AG04450 (cell line): ENCODE measurements at places on chromosomes 7 and 10.
A peak's percentile ranks its signal among the peaks of the same experiment; 100 is the strongest.

DNA sequence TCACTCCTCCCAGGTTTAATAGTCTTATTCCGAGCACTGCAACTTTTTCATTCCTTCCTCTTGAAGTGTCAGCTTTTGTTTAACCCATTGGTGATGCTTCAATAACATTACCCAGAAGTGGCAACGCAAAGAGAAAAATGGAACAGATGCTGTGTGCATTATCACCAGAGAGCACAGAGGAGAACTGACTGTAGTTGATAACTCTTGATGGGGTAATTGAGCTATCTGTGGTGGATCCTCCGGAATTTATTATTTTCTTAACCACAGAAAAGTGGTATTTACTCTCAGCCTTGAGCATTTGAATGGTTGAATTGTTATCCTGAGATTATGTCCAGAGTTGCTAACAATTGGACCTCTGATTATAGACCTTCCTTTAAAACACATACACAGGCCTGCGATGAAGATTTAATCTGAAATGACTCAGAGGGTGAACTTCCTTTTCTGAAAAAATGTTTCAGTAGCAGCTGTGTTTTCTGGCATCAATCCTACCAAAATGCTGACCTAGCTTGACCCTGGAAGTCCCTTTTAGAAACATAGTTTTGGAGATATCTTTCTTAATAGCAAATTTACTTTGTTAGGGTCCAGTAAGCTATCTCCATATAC, 1584.4 kb upstream of the LRRTM3 start:
- no peak for DNase-seq

DNA sequence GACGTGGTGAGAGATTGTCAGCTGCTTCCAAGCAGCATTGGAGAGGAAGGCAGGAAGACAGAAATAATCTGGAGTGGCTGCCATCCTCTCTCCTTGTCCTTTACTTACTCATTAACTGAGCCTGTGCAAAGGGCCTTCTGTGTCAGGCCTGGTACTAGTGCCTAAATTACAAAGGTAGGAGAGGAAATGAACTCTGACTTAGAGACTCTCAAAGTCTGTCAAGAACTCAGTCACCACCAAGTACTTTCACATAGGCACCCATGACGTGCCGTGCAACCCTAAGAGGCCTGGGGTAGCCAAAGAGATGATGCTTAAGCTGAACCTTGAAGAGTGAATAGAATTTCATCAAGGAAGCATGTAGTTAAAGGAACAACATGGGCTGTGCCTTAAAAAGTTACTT, 866.9 kb downstream of the LRMDA start:
- DNase-seq, result no peak

DNA sequence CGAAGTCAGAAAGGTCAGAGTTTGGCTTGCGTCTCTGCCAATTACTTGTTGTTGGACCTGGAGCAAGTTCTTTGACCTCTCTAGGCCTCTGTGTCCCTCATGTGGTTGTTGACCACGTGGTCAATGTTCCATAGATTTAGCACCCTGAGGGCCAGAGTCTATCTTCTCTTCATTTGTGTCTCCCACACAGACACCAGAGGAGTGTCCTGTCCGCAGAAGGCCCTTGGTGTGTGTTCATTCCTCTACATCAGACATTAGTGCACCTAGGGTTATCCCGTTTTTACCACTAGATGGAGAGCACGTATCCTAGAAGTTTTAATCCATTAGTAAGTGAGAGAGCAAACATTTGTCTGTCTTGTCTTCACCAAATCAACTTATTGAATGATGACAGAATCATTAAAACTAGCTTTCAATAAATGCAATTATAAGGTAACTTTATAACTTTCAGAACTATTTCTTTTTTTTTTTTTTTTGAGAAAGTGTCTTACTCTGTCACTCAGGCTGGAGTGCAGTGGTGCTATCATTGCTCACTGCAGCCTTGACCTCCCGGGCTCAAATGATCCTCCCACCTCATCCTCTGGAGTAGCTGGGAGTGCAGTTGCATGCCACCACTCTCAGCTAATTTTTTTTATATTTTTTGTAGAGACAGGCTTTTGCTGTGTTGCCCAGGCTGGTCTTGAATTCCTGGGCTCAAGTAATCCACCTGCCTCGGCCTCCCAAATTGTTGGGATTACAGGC, 122.5 kb upstream of the ANKRD1 start:
- DNase-seq, result no peak

- DNase-seq, result no peak
These were observed 255.8 kb downstream of the GLRX3 start for GRCh38 chr10:130392031-130392430.

- DNase-seq, result no peak
These were observed 167.3 kb upstream of the SLC13A1 start for GRCh38 chr7:123367031-123367430.

DNA sequence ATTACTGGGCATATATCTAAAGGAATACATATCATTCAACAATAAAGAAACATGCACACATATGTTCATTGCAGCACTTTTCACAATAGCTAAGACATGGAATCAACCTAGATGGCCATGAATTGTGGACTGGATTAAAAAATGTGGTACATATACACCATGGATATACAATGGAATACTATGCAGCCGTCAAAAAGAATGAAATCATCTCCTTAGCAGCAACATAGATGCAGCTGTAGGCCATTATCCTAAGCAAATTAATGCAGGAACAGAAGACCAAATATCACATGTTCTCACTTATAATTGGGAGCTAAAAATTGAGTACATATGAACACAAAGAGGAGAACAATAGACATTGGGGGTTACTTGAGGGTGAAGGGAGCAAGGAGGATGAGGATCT, 175.6 kb downstream of the POLR1F start:
- DNase-seq, result no peak

DNA sequence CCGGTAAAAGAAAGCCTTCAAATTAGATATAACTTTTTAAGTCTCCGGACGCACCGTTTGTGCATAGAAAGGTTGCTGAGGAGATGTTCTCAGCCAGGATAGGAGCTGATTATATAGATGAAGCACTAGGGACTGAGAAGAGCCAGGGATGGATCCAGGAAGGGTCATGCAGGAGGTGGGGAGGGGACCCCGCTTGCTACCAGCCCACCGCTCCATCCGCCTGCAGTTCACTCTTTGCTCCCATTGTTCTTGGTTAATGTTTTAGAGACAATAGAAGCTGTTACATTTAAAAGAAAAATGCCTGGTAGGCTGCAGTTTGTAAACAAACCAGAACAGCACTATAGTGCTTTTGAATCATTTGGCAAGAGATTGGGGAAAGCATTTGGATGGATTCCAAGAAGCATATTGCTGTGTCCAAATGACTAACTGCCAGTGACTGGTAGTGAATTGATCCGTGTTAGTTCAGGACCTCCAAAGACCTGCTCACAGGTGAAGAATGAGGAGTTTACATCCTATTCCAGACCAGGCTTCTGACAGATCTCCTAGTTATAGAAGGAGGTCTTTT, 175.9 kb upstream of the TAC1 start:
- DNase-seq, result no peak

DNA sequence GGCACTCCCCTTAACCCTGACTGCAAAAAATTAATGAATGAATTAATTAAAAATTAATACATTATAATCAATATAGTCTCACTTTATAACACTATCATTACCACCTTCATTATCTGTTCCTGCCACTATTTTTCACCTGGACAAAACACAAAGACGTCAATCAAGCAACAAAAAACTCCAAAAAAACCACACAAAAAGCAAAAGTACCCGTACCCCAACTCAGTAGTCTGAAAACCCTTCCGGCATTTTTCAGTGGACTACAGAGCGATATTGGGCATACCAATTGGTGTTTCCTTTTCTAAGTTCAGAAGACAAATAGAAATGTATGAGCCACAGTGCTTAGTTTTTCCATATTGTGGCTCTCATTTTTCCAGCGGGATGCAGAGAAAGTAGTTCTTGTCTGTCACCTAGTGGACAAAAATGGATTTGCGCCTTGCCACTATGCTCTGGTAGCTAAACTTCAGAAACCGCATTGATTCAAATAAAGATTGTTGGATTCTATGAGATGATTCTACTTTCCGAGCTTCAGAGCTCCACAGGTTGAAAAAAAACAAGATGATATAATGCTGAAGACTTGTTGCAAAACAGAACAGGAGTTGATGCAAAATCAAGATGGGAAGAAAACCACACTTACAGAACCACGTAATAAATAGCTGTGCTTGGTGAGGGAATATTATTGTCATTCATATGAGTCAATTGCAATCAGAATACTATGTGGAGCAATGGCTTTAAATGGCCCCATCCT, 50.6 kb upstream of the ITGB1 start:
- DNase-seq, result peak; percentile 81

DNA sequence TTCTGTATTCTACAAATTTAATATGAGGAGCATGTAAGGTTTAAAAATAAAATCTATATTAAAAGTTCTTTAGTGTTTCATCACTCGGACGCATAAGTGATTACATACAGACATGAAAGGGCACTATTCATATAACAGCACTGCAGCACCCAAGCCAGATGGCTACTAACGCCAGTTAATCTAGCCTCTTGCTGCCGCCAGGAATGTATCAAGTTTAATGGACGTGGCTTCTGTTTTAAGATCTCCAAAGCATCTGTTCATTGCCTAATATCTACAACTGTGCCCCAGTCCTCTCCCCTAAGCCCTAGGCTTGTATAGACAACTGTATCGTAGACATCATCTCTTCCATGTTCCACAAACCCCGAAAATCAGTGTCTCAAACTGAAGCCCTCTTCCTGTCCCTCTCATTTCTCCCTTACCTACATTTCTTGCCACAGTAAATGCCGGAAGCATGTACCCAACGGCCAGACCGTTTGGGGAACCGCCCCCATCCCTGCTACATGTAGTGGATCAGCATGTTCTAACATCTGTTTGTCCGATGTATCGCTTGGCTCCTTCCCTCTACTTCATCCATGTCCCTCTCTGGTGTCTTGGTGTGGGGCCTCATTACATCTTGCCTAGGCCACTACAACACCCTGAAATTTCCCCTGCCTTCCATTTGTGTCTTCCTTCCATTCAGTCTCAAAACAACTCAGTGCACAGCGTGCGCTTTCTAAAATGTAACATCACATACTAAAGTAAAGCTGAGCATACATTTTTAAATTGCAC, 147.5 kb upstream of the RSU1 start:
- DNase-seq, result no peak

DNA sequence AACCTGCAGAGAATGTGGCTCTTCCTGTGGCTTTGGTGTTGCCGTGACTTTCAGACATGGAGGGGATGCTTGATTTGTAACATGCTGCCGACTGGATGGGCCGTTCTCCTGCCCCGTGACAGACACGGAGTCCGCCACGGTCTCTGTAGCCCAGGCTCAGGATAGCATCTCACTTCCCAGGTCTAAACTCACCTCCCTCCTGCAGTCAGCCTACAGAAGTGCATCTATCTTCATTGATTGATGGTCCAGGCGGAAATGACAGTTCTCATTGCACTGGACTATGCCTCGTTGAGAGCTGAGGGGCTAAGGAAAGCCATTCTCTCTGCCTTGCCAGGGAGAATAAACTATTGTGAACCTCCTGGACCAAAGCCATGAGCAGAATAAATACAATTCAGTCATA, 77.5 kb downstream of the CHN2 start:
- DNase-seq, result no peak

DNA sequence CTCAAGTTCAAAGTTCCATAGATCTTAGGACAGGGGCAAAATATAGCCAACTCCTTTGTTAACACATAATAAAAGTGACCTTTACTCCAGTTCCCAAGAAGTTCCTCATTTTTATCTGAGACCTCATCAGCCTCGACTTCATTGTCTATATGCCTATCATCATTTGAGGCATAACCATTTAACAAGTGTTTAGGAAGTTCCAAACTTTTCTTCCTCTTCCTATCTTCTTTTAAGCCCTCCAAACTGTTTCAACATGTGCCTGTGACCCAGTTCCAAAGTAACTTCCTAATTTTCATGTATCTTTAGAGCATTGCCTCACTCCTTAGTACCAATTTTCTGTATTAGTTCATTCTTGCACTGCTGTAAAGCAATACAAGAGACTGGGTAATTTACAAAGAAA, 569.1 kb downstream of the ANKRD7 start:
- no peak for DNase-seq

DNA sequence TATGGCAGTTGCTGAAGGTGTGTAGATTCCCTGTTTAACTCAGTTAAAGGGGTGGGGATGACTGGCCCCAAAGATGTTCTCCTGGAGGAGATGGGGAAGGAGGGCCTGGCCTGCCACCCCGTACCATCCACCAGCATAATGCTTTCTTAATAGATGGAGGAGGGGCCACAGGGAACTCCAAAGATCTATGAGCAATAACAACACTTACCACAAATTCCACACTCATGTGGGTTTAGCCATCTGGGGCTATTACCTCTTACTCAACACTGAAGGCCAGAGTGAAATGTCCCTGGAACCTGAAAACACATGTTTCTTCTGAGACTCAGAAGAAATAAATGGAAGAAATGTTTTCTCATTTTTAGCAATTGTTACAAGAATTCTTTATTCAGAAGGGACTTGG, 259.0 kb downstream of the CXCL12 start:
- peak; percentile 21 for DNase-seq

GRCh38 chr7:22123139-22123538, 177.4 kb upstream of the CDCA7L start:
- no peak for DNase-seq

DNA sequence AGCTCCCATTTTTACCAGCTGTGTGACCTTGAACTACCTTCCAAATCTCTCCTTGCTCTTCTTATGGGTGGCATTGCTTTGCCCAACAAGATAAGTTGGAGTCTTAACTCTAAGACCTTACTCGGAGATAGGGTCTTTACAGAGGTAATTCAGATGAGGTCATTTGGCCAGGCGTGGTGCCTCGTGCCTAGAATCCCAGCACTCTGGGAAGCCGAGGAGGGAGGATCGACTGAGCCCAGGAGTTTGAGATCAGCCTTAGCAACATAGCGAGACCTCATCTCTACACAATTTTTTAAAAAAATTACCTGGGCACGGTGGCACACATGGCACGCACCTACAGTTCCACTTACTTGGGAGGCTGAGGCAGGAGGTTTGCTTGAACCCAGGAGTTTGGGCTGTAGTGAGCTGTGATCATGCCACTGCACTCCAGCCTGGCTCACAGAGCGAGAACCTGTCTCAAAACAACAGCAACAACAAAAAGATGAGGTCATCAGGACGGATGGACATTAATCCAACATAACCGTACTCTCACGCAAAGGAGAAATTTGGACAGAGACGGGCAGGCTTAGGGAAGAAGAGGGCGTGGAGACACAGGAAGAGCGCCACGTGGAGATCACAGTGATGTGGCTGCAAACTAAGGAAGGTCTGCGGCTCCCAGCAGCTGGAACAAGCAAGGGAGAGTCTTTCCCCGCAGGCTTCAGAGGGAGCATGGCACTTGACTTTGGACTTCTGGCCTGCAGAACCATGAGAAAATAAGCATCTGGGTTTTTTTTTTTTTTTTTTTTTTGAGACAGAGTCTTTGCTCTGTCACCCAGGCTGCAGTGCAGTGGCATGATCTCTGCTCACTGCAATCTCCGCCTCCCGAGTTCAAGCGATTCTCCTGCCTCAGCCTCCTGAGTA, 122.3 kb upstream of the CARD11 start:
- no peak for DNase-seq

DNA sequence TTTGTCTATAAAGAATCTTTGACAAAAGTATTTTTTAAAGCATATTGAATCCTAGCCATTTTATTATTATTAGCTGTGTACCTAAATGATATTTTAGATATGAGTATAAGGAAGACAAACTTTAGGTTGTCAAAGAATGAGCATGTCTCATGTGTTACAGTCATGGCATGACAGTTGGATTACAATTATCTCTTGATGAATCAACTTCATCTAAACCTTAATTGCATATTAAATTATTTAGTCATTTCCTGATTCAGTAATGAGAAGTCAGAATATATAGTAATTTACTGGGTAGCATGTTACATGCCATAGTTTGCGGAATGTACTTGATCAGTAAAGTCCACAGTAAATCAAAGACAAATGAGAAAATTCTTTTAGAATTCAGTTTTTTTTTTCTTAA, 59.2 kb downstream of the MAPK8 start:
- no peak for DNase-seq

- DNase-seq, result no peak
These were observed 45.7 kb downstream of the IKZF1 start for GRCh38 chr7:50349963-50350944.
